ENCODE measurements at places on chromosomes 4 and X.

DNA sequence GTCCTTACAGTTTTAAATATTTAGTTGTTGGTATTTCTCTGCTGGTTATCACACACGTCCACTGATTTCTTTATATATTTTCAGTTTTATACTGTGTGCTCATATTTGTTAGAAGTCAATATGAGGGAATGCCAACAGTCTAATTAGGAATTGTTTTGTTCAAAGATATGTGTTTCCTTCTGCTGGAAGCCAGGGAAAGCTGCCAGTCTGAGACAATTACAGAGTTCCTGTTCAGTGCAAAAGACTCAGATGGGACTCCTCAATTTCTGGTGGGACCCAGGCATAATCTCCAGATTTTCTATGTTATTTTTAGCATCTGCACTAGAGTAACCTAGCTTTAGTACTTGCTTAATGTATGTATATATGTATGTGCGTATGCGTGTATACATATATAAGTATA lies 486.0 kb downstream of the GRID2 start:
- no peak for DNase-seq

DNA sequence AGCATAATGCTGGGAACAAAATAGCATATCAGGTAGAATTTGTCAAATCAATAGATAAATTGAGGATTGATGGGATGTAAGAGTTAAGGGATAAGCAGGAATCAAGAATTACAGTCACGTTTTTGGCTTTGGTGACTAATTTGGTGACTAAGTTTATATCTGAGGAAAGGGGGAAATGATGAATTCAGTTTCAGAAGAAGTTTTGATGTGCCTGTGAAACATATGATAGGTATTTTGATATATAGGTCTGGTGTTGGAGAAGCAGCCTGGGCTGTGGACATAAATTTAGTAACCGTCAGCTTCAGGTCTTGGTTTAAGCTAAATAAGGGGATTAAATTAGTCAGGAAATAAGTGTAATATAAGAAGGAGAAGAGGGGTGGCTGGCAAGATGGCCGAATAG lies 79.0 kb upstream of the EDA2R start:
- DNase-seq: no peak

DNA sequence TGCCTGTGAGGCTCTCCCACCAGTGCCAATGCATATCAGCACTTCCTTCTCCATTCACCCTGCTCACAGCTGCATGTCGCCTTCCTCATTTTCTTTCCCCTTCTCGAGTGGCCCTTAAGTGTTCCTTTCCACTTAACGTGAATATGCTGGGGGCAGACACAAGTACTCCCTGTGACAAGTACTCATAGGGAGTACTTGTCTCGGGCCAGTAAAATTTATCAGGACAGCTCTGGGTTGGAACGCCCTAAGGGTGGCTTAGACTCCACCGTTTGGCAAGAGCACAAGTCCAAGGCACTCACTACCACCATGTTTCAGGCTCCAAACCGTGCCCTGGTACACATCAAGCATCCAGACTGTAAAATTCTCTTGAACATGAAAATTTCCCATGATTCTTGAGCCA lies 3.9 kb upstream of the LDOC1 start:
- DNase-seq: no peak

DNA sequence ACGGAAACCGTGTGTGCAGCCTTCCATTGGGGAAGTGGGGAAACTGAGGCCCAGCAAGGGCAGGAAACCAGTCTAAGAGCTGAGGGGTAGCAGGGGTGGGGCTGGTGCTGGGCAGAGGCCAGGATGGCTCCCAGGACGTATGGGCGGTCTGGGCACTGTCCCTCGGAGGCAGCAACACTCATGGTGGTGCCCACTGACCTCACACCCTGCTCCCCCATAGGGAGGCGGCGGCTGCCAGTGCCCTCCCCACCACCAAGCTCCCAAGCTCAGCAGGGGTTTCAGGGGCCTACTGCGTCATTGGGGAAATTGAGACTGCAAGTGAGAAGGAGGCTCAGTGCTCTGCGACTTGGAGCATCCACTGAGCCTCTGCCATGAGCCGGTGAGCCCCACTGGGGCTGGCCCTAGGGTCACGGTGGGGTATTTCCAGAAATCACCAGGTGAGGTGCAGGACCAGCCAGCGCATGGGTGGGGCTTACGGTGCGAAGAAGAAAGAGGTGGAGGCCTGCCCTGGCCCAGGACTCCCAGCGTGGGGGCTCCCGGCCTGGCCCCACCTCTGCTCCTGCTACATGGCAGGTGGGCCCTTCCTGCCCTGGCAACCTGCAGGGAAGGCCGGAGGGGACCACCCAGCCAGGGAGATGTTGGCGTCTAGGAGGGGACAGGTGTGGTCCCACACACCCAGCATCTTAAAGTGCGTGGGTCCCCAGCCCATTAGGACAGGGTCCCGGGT lies 915 bp downstream of the MSANTD1 start:
- DNase-seq: no peak

DNA sequence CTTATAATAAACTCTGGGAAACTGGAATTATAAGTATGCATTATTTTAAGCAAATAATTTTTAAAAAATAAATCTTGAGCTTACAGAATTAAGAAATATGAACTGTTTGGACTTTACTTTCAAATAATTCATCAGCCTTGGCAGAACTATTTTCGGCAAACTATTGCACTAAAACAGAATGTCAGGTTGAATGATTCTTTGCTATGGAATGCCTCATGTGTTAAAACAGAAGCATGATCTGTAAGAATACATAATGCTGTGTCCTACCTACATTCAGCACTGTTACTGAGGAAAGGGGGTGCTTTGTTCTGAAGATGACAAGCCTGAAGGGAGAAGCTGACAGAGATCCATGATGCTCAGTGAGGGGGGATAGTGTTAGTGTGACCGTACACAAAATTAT lies 55.6 kb upstream of the EXOC1L start:
- DNase-seq: no peak

Measured in CD4-positive, alpha-beta T cell treated with Interleukin-2 at 100 ng/mL for 4 hours (primary cell).